ENCODE measurements at places on chromosomes 1 and 21.
A peak's percentile ranks its signal among the peaks of the same experiment; 100 is the strongest.

DNA sequence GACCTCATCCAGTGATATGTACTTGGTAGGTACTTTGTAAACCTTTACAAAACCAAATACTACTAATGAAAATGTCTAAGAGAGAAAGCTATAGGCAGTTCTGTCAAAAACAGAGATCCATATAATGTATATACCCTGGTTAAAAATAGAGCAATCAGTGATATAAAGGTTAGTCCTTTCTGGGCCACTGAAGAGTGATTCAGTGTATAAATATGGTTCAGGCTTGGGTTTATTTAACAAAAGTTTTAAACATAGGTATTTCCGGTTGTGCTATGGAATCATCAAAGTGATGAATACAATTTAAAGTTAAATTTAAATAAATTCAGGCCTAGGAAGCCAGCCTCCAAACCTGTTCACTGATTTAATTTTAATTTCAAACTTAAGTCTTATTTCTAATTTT, 108.4 kb upstream of the DMRTA2 start:
- no peak for DNase-seq

DNA sequence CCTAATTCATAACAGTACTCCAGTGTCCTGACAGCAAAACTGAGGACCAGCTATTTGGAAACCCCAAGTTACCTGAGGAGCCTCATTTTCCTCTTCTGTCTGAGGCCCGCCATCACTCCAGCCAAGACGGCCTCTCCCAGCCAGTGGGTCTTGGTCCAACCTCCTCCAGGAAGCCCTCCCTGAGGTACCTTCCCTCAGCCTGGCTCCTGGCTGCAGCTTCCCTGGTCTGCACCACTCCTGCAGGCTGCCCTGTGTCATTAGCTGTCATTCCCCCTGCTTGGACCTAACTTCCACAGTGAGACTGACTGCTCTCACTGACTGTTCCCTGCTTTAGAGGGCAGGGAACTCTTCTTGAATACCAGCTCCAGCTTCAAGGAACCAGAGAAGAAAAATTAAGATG, 33.0 kb downstream of the BCAR3 start:
- DNase-seq, result no peak

DNA sequence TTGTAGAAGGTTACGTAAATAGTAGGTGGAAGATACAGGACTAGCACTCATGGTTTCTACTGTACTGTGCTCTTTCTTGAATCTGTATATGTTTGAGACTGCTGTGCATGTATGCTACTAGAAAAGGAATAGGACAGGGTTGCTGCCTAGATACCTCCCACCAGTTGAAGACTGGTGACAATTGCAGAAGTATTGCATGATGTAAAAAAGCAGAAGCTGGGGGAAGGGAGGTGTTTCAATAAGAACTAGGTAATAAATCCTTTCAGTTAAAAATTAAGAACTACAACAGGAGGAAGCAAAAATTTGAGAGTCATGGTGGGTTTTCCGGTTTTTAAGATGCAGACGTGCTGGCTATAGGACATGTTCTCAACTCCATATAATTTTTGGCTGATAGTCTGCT, 88.1 kb downstream of the CCDC30 start:
- DNase-seq, result no peak

DNA sequence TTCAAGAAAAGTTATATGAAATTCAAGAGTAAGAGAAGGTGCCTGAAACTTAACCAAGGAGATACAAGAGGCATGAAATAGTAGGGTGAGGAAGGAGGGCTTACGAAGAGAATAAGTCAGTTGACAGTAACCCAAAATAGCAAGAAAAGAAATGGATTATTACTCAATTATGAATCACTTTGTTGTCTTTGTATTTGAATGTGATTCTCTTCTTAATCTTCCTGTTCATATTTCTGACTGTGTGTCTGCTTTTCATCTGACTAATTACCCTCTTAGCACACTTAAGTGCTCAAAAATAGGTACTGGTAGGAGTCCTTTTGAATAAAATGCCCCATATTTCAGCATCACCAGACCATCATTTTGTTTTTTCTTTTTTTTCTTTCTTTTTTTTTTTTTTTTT, 39.4 kb downstream of the GLMN start:
- no peak for DNase-seq

DNA sequence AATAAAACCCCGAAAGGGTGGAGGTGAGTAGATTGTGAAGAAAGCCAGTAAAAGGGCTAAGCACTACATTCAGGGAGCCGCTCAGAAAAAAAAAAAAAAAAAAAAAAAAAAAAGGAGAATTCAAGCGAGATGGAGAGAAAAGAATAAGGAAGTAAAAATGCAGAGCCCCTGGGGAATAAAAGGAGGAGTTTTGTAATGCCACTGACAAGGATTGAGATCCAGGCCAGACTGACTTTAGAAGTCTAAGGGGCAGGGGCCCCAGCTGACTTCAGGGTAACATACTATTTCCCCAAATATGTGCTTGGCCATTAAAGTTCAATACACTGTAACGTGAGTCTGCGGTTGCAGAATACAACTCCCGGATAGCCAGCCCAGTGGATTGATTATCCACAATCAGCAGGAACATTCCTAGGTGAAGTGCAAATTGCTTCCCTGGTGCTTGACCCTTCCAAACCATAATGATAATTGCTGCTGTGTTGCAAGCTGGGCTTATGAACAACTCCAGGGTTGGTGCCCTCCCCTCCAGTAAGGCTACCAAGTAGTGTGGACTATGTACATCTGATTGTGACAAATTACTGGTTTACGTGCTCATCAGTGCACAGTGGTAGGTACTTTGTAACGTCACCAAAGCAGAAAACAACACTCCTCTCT, 30.7 kb upstream of the RRP15 start:
- DNase-seq, result no peak

DNA sequence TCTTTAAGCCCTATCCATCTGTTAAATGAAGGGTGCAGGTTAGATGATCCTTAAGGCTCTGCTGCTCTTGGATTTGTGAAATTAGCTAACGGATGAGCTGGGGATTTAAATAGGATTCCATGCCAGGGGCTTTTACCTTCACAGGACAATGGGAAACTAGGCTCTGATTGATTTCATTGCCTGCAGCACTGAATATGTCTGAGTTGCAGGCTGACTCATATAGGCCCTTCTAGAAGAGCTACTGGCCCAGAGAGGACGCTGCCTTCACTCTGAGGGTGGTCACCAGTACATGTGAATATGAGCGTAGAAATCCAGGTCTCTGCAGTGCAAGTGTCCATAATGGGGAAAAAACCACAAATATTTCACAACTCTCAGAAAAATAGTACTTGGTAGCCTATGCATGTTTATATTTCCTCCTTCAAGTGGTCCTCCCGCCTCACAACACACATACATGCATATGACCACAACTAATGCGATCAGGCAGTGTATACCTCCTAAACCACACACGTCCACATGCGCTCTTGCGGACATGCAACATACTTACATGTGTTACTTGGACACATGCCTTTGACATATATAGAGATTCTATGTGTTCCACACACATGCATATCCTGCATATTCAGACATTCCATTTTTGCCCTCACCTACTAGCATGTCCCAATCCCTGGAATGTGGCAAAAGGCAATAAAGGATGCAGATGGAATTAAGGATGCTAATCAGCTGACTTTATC, 233.8 kb upstream of the JUN start:
- no peak for DNase-seq

- peak; percentile 0 for DNase-seq
Measured at GRCh38 chr1:56910441-56910985, 55.3 kb downstream of the C8B start.

DNA sequence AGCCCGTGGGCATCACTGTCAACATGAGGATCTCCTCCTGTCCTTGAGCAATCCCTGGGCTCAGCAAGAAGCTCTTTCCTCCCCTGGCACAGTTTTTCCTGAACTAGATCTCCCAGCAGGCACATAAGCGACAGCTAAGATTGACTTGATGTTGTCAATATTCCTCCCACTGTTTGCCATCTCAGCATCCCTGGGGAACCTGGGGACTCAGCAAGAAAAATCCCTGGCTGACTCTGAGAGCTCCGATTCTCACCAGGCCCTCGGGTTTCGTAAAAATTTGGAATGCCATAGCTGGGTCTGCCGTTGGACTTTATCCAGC, 687.2 kb downstream of the MATN1 start:
- no peak for DNase-seq

DNA sequence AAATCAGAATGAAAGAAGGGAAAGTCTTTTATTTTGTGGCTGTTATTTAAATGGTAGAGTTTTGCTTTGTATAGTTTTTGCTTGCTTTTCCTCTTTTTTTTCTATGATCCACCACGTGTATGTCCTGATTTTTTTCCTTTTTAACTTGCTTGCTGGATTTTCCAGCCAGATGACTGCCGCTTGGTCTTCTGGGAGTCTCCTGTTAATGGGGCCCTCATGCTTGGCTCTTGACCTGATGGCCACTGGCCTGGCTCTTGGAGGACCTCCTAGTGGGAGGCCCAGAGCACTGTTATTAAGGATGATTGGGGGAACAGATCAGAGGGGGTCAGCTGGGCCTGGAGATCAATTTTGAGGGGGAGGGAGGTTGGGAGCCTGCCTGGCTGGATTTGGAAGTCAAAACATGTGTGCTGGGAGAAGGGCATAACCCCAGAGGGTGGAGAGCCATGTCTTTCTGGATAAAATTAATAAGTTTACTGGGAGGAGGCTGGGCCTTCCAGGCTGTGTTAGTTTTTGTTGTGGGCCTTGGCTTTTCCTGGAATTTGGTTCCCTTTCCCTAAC, 1.2 kb downstream of the FGGY start:
- no peak for DNase-seq

DNA sequence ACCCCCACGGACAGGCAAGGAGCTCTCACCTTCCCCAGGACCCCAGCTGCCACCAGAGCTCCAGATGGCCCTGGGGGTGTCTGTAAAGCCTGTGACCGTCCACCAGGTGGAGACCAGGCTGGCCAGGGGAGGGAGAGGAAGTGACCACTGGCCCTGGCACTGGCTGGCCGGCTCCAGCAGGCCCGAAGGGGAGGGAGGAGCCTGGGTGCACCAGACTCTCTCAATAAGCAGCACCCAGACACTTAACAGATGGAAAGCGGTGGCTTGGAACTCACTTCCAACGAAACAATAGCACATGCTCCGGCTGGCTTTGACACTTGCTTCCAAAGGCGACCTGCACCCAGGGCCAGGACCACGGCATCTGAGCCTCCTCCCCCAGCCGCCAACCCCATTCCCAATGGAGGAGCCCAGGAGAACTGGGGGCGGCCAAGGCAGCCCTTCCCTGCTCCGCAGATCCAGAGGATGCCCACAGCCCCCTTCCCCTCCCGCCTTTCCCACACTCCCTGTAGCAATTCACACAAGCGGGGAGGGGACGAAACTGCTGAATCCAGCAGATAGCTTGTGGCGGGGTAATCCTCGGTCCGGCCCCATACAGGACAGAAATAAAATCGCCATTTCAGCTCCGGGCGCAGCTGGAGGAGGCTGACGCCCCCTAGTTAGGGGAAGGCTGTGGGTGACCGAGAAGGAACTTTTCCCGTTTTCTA, 742 bp upstream of the PDE9A start:
- no peak for DNase-seq

DNA sequence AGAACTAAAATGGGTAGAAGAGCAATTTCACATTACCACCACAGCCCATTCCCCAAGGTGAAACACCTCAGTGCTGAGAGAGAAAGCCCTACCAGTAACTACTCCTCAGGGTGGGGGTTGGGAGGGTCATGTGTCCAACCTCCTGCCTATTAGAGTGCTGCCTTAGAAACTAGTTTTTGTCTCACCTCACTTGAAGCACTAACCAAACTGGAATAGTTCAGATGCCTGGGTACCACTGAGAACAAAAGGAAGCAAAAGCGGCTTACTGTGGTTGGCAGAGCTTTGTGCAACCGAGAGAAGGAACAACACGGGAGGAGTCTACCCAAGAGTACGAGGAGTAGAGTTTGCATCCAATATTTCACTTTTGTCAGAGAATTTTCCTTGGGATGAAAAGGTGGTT, 1207.5 kb upstream of the ADGRL2 start:
- DNase-seq, result no peak

- no peak for DNase-seq
Measured at GRCh38 chr1:221700948-221701347, 40.9 kb downstream of the DUSP10 start.

DNA sequence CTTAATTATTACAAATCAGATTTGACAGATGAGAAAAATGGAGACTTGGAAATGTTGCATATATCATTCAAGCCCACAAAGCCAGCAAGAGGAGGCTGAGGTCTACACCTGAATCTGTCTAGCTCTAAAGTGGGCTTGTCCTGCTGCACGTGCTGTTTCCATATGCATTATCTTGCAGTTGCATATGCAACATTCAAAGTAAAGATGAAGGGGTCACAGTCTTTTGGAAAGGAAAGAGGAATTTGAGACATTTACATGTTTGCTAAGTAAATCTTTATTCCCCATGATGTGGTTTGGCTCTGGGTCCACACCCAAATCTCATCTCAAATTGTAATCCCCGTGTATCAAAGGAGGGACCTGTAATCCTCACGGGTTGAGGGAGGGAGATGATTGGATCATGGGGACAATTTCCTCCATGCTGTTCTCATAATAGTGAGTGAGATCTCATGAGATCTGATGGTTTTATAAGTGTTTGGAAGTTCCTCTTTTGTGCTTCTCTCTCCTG, 98.3 kb downstream of the BACH1 start:
- DNase-seq, result no peak

- DNase-seq, result no peak
Measured at GRCh38 chr1:193308438-193308837, 122.0 kb upstream of the B3GALT2 start.

- no peak for DNase-seq
Measured at GRCh38 chr1:91022518-91022929, 689 bp upstream of the ZNF644 start.

DNA sequence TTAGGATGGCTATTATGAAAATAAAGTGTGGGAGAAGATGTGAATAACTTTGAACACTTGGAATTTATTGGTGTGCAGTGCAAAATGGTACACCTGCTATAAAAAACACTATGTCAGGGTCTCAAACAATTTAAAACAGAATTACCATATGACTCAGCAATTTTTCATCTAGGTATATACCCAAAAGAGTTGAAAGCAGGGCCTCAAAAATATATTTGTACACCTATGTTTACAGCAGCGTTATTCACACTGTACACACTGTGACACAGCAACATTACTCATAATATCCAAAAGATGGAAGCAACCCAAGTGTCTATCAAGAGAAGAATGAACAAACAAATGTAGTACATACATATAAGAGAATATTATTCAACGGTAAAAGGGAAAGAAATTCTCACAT, 75.8 kb downstream of the SPATA6 start:
- no peak for DNase-seq

GRCh38 chr1:154993572-154994268, at the start of gene LENEP:
Gene LENEP (plus strand): TSS chr1:154993586. CDS start chr1:154993608, 22 bp downstream.
- no peak for DNase-seq
